ENCODE measurements at places on chromosomes 3 and 15.

- peak; percentile 89 for DNase-seq
Observed at GRCh38 chr3:158918008-158918407, 116.2 kb downstream of the MFSD1 start.

DNA sequence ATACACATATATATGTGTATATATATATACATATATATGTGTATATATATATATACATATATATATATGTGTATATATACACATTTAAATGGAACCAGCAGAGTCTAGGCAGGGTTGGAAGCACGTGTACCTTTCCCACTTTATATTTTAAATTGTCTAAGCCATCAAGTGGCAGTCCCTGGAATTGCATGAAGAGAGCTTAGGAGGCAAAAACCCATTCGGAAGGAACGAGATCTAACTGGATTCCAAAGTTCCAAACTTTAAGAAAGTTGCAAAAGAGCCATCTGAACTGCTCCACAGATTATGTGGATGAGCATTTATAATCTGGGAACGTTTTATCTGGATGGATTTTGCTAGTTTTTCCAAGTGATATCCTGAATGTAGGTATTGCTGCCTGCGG lies 186.5 kb downstream of the FOXP1 start:
- peak; percentile 38 for DNase-seq

DNA sequence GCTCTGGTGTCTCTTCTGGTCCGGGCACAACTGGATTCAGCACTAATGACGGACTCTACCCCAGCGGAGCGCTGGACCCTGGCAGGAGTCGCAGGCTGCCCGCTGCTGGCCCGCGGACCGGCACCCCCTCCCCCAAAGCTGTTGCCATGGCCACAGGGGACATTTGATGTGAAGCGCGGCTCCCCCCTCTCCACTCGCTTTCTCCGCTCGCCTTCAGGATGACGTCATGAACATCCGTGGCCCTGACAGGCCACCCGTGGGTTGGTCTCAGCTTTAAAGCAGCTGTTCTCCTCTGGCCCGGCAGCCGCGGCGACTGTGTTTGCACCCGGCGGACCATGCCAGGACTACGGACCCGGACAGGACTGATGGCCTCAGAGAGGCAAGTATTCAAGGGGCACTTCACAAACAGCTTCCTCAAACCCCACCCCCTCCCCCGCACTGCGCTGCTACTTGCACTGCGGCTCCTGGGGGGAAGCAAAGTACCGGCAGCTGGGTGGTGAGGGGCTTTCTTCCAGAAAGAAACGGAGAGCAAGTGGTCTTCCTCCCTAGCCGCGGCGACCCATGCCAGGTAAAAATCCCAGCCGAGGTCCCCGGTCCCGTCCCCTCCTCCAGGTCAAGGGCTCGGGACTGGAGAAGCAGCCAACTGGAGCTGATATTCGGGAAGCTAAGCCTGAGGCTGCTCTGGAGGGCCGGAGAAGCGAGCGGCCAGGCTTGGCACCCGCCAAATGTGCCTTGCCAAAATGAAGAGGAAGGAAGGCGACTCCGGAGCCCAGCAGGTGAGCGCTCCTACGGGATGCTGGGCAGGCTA lies 16.6 kb upstream of the AEN start:
- no peak for DNase-seq

DNA sequence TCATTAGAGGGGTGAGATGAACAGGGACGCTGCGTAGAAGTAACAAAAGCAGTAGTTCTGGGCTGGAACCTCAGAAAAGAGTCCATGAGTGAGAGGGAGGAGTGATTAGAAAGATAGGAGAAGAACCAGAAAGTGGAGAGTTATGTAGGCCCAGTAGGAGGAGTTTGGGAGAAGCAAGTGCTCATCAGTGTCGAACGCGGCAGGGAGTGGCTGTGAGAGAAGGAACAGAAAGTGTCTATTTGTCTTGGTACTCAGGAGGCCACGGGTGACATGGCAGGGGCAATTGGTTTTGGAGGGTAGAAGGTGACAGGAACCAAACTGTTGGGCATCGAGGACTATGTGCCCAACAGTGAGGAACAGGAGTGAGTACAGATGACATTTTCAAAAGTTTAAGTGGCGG lies 1.3 kb upstream of the INSYN1 start:
- no peak for DNase-seq

GRCh38 chr3:61340931-61341461 lies 89.7 kb upstream of the FHIT start:
- no peak for DNase-seq

DNA sequence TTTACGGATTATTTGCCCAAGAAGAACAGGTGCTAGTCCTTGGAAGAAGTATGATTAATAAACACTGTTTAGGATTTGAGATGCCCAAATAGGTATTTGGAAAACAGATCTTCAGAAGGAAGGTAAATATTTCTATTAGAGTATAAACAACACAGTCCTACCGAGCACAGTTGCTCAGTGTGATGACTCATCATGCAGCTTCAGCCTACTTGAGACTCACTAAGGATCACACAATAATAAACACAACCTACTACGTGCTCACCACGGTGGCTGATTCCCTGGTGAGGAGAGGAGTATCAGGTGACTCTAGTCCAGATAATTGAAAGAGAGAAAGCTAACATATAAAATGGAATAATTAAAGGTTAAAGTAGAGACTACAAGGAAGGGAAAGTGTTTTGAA lies 72.0 kb downstream of the PDZRN3 start:
- DNase-seq, result no peak

GRCh38 chr15:80710635-80711554 lies 15.8 kb downstream of the ABHD17C start:
- peak; percentile 37 for DNase-seq
